ENCODE measurements at places on chromosomes 12 and 14. TPM values are rescaled to one million over a fixed set of nuclear protein-coding genes. Genes with fewer than 3 reads are reported as not detected.

GRCh38 chr14:74018174-74018585 is 908 bp downstream of the ENTPD5 start:
- peaks cover 76% of the 10 kb centered on the region for H3K4me1 ChIP-seq
- H3K27me3 ChIP-seq, result no peaks in the 10 kb centered on the region
- peak overlapping the region; percentile 96 for H3K27ac ChIP-seq
- H3K4me3 ChIP-seq, result peak overlapping the region; percentile 89
- DNase-seq, result no peak
- H3K36me3 ChIP-seq, result no peaks in the 10 kb centered on the region

TMEM132D gene
- total RNA-seq, result not detected

- H3K36me3 ChIP-seq, result no peaks in the 10 kb centered on the region
- peak overlapping the region; percentile 53 for H3K4me3 ChIP-seq
- DNase-seq, result peak; percentile 27
Measured at GRCh38 chr14:89012282-89013097, 188.0 kb downstream of the TTC8 start.

DNA sequence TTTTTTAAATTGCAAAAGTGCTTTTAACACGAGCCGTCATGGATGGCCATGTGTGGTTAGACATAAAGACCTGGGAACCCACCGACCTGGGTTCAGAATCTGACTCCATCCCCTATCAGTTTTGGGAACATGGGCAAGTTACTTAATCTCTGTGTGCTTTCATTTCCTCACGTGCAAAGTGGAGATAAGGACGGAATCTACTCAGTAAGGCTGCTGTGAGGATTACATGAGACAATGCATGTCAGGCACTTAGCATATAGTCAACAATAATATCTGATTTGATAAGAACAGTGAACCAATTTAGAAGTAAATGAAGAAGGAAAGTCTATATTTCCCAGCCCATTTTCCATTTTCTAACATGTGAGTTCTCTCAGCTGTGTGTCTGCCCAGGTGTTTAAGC is 235.4 kb downstream of the SUDS3 start:
- no peaks in the 10 kb centered on the region for H3K4me1 ChIP-seq
- H3K4me3 ChIP-seq, result no peak overlapping the region
- H3K27ac ChIP-seq, result no peak overlapping the region
- no peak for DNase-seq

DNA sequence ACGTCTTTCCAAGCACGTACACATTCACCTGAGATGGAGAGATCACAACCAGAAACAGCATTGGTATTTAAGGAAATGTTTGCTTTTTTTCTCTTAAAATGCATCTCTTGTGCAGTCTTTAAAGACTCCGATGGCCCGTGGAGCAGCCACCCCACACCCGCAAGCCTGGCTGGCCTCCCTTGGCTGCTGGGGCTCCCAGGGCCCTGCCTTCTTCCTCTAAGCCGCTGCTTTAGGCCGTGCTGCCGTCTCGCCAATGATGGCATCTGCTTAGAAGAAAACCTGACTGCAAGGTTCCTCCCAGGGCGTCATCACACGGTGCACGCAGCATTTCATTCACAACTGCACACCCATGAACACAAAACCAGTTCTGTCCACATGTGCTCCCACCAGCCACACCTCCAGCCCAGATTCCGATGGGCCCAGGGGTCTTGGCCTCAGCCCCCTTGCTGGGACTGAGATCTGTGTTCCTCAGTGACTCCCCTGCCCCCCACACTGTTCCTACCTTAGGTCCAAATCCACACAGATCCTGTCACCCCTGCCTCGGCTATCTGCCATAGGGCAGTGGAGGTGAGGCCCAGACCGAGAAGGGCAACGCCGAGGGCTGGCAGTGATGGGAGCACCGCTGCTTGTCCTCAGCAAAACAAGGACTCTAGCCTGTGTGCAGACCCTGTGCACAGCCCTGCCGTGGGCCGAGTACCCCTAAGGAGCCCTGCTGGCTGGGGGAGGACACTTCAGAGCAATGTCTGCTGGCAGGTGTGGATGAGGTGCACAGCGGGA is 4.4 kb downstream of the BTBD6 start:
- no peak overlapping the region for H3K4me3 ChIP-seq
- DNase-seq, result no peak
- H3K4me1 ChIP-seq, result no peaks in the 10 kb centered on the region
- H3K27ac ChIP-seq, result no peak overlapping the region
- H3K27me3 ChIP-seq, result no peaks in the 10 kb centered on the region
- H3K36me3 ChIP-seq, result peaks cover 12% of the 10 kb centered on the region

GRCh38 chr12:71440345-71440762 is 756 bp downstream of the LGR5 start:
- H3K36me3 ChIP-seq, result no peaks in the 10 kb centered on the region
- H3K4me1 ChIP-seq, result peaks cover 54% of the 10 kb centered on the region
- H3K27me3 ChIP-seq, result no peaks in the 10 kb centered on the region

- no peak overlapping the region for H3K4me3 ChIP-seq
- H3K27ac ChIP-seq, result no peak overlapping the region
- H3K36me3 ChIP-seq, result no peaks in the 10 kb centered on the region
- no peaks in the 10 kb centered on the region for H3K4me1 ChIP-seq
- no peak for DNase-seq
- 0 out of 2 replicates have a peak, but pooled peaks cover 2% of the 10 kb centered on the region for H3K27me3 ChIP-seq
Measured at GRCh38 chr14:36057452-36058116, 118.9 kb downstream of the PTCSC3 start.

CDKN3 gene
- total RNA-seq, result 88.9 TPM

HRK gene
- total RNA-seq, result not detected

DNA sequence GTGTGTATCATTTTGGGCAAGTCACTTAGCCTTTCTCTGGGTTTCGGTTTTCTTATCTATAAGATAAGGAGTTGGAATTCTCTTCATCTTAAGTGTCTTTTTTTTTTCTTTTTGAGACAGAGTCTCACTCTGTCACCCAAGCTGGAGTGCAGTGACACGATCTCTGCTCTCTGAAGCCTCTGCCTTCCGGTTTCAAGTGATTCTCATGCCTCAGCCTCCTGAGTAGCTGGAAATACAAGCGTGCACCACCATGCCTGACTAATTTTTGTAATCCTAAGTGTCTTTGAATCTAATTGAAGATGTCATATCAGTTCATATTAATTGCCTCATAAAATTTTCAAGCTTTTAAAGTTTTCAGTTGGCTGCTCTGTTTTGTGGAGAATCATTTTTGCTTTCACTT is 4.0 kb downstream of the SRGAP1 start:
- H3K27me3 ChIP-seq, result no peaks in the 10 kb centered on the region
- no peaks in the 10 kb centered on the region for H3K36me3 ChIP-seq
- H3K27ac ChIP-seq, result no peak overlapping the region
- H3K4me3 ChIP-seq, result no peak overlapping the region

ASPG gene
- not detected for total RNA-seq

A2ML1 gene
- total RNA-seq, result not detected
